RWPE2 (cell line): ENCODE measurements at places on chromosomes 5 and 9.

DNA sequence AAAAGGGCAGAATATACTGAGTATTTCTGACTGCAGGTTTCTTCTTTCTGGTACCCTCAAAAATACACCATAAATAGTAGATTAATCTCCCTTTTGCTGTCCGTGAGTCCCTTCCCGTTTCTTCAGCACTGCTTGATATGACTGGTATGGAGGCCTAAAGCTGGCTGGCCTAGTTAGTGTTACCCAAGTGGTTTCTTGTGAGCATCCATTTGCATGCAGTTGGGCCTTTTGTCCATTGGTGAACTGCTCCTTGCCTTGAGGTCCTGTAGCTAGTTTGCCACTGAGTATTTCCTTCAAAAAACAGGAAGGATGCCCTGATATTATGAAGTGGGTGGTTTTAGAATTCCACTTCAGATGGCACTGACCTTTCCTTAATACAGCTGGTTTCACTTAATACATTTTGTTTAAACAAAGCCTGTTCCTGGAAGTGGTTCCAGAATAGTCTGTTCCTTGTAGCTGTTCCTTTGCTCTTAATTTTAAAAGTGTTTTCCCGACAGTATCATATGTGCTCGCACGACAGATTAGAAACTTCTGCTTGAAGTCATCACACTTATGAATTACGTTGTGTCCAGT, 40.0 kb upstream of the ABL1 start:
- no peak for DNase-seq

DNA sequence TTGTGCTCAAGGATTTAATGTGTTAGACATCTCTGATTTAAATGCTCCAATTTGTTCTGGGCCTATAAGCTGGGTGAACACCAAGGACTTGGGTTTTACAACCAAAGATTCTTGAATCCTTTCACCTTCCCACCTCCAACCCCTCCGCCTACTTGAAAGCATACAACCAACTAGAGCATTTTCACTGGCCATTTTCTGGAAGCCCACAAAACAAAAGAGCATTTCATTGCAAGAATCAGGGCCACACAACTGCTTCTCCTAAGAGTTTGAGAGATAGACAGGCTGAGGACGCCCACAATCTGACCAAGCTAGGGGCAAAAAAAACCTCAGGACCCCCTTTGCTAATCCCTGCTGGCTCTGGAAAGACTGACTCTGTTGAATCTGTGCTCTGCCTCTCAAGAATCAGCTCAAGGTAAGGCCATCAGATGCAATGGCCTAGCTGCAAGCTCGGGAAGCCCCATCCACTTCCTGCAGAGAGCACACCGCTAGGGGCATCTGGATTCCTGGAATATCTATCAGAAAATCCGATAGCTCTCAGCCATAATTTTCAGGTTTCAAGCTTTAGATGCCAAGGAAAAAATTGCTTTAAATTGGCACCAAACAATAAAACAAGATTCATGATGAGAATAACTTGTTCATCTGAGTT, 57.7 kb downstream of the RETREG1 start:
- DNase-seq, result no peak

DNA sequence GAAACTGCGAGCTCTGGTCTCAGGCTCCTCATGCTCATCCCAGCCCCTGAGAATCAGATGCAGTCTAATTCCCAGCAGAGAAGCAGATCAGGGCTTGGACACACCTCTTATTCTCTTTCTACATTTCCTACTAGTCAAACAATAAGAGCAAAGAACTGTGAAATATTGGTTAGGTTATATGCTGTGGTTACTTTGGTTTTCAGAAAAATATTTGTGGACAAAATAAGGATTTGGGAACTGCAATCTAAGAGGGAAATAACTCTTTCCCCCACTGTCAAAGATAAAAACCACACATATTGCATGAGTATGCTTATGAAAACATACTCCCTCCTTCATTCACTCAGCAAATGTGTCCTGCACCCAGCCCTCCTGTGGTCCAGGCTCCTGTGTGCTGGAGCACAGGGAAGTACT, 164.5 kb upstream of the S1PR3 start:
- no peak for DNase-seq

GRCh38 chr5:65530904-65531303, 32.1 kb downstream of the CENPK start:
- DNase-seq, result no peak

- no peak for DNase-seq
Observed at GRCh38 chr9:70352356-70352755, 62.1 kb downstream of the KLF9 start.

DNA sequence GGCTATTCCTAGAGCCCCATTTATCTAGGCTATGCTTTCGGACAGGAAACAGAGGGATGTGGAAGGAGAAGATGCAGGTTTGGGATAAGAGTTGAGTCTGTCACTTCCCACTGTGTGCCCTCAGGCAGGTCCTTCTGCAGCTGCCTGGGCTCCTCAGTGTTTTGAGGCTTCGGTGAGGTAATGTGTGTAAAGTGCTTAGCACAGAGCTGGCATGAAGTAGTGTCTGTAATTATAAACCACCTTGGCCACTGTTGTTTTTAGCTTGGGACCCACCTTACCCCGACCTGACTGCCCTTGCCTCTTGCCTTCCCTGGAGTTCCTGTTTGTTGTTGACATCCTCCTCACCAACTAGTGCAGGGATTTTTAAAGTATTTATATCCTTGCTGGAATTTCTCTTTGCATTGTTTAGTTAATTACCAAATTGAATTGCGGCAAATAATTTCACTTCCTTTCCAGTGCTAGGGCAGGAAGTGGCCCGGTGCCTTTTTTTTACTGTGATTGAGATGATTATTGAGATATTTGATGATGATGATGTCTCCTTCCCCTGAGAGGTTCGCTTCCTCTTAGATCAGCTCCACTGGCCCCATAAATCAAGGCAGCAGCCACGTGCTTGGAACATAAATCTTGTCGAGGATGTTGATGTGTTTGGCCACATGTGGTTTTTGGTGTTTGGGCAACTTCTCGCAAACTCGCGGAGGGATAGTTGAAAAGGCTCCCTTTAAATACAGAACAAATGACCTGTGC, 38.3 kb upstream of the DAB2IP start:
- no peak for DNase-seq

GRCh38 chr9:20271096-20271495, 351.2 kb downstream of the MLLT3 start:
- DNase-seq, result no peak

DNA sequence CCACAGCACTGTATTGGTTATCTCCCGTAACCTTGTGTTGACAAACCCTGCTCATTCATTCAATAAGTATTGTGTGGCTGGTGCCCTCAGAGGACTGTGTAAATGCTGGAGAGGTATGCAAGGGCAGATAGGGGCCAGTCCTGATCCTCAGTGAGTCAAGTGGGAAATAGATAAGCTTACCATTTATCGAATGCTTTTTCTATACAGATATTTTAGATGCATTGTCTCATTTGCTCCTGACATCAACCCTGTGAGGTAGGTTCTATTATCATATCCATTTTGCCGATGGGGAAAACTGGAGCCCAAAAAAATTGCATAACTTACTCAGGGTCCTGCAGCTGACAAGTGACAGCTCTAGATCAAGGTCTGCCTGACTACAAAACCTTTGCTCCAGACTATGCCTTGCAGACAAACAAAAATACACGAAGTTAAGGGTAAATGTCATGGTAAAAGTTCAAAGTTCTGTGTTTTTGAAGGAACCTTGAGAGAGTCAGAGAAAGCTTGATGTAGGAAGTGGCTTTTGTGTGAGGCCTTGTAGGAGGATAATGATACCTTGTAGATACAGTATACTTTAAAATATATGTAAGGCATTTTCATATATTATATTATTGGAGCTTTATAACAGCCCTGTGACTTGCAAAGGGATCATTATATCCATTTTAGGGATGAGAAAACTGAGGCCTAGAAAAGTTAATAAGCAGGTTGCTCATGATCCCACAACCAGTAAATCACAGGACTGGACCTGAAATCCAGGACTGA, 22.7 kb downstream of the CYFIP2 start:
- DNase-seq, result no peak
